ENCODE measurements at places on chromosomes 11 and 22. TPM values are rescaled to one million over a fixed set of nuclear protein-coding genes. Genes with fewer than 3 reads are reported as not detected.

Gene APOL5
- not detected for total RNA-seq

- DNase-seq: no peak
Measured at GRCh38 chr11:112221274-112221835, 4.9 kb upstream of the PTS start.

DNA sequence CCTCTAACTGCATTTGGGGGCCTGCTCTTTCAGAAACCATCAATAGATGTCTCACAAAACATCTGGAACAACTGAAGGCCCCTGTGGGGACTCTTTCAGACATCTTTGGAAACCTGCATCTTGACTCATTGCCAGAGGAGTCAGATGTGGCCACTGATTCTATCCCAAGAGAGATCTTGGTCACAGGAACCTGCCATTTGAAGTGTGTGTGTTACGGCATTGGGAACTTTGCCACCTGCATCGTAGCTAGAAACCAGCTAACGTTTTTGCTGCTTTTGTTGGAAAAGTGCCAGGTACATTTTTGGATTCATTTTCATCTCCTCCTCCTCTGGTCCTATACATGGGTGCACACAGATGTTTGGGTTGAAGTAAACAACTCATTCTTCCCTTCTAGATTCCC lies 4.3 kb downstream of the SRRD start:
- DNase-seq: no peak

GRCh38 chr22:30320021-30320556 lies 6.7 kb downstream of the TBC1D10A start:
- DNase-seq: no peak

GRCh38 chr11:46238967-46239800 lies 38.3 kb upstream of the CREB3L1 start:
- DNase-seq: peak; percentile 85

DNA sequence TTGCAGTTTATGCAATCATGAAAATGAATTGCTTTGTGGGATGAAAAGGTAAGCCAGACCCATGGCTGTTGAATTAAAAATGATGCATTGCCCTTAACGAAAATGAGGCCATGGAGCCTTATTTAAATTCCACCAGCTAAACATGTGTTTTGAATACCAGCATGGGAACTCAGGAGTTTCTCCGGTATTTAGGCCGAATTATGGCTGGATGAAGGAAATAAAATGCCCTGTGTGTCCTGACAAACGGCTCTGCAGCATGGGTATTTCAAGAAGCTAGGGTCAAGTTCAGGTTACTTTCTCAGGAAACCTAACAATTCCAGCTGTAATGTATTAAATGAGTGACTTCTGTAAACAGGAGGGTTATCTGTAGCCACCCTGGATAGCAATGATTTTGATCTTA lies 38.3 kb downstream of the AMOTL1 start:
- DNase-seq: no peak

- DNase-seq: no peak
Measured at GRCh38 chr11:38153985-38154384, 1555.9 kb upstream of the RAG2 start.

GRCh38 chr11:76044750-76045320 lies 161.5 kb downstream of the WNT11 start:
- DNase-seq: no peak

GRCh38 chr11:86790195-86790725 lies 10.1 kb upstream of the PRSS23 start:
- no peak for DNase-seq

- DNase-seq: no peak
Measured at GRCh38 chr11:110435780-110436717, 6.3 kb downstream of the FDX1 start.

DNA sequence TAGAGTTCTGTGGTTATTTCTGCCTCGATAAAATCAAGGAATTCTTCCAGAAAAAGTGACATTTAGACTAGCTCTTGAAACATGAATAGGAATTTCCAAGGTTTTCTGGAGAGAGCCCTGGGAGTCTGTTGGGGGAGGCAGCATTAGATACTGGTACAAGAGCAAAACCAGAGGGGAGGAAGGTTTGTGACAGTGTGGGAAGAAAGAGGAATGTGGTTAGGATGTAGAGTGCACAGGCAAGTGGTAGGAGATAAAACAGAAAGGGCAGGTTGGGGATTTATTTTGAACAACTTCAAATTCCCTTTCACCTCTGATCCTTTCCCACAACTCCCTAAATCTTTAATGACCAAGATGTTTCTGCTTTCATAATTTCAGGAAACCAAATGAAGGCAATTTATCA lies 588.4 kb downstream of the METTL15 start:
- no peak for DNase-seq

GRCh38 chr11:14500181-14500651 lies 605 bp upstream of the COPB1 start:
- peak; percentile 48 for DNase-seq

Gene KRTAP5-9
- not detected for total RNA-seq

DNA sequence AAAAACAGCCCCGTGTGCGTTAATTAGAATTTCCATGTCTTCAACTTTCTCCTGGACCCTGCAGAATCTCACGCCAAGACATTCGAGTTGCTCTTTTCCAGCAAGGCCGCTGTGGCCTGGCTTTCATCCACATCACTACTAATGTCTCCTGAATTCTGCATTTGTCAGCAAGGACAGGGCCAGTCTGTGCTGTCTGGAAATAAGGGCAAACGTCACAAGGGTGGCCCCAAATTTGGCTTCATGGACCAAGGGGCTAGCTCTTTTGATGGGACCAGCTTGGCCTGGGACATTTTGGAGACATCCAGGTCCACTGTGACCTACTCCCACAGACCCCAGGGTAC lies 33.4 kb downstream of the KCNQ1OT1 start:
- DNase-seq: no peak

Gene KCTD17
- 26.4 TPM for total RNA-seq

Gene ELMOD1
- total RNA-seq: 0.39 TPM

GRCh38 chr11:112255067-112255720 lies 5.5 kb downstream of the PLET1 start:
- peak; percentile 15 for DNase-seq

GRCh38 chr11:125102510-125102909 lies 8.9 kb downstream of the TMEM218 start:
- no peak for DNase-seq

DNA sequence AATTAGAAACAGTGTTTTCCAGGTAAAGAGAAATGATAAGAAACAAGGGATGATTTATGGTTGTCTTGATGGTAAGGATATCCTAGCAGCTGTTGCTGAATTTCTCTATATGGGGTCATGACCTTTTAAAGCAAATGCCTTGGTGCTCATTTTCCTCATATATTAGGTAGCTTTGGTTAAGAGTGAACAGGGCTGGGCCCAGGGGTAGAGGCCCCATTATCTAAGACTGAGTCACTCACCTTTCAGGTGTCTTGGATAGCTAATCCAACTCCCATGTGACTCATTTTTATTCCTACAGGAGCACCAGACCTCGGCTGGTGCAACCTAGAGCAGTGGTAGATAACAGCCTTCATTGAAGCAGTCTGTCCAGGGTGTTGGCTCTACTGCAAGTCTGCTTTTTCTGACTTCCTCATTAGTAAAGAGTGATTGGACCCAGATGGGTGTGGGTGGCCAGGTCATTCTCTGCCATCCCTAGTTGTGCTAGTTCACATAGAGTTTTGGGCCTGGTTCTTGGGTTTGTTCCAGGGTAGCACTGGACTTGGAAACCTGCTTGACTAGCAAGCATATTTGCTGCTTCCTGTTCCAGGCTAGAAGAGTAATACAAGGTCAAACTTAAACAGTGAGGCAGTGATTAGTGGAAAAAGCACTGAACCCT lies 37.4 kb downstream of the CTNND1 start:
- DNase-seq: peak; percentile 55

- no peak for DNase-seq
Measured at GRCh38 chr11:98564881-98565280, 455.9 kb upstream of the CNTN5 start.
